ENCODE measurements at places on chromosomes 6 and 20. TPM values are rescaled to one million over a fixed set of nuclear protein-coding genes. Genes with fewer than 3 reads are reported as not detected.

The HSPA1L gene
- 0.50 TPM for total RNA-seq

The RIMS4 gene
- total RNA-seq = not detected

The ETV7 gene
- 0.30 TPM for total RNA-seq

The SYCP2 gene
- under 0.01 TPM for total RNA-seq

The NKX2-4 gene
- total RNA-seq = not detected

The REV3L gene
- total RNA-seq = 13.6 TPM

The DNAH8 gene
- not detected for total RNA-seq

The EFCAB8 gene
- under 0.01 TPM for total RNA-seq

The LPIN3 gene
- total RNA-seq = 11.6 TPM

The BTBD3 gene
- total RNA-seq = 8.9 TPM

Data from bronchus fibroblast of lung (primary cell).